Umbilical cord (tissue), 2 donors: ENCODE measurements at places on chromosomes 1 and 21.

DNA sequence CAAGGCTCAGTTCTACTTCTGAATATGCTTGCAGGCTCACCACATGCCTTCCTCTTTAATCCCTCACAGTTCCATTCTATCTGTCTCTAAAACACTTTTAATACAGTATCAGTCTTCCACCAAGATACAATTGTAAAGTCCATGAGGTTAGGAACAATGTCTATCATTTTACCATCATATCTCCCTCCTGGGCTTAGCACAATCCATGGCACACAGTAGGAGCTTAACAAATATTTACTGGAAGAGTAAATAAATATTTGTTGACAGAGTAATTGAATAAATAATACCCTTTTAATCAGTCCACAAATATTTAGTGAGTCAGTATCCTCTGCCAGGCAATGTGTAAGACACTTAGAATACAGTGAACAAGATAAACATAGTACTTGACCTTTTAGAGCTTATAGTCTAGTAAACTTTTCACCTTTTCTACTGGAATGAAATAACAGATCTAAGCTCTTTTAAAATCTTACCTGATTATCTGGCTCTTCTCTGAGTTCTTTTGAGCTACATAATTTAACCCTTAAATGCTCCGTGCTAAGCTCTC is 12.7 kb upstream of the GADD45A start:
- DNase-seq, result no peak

DNA sequence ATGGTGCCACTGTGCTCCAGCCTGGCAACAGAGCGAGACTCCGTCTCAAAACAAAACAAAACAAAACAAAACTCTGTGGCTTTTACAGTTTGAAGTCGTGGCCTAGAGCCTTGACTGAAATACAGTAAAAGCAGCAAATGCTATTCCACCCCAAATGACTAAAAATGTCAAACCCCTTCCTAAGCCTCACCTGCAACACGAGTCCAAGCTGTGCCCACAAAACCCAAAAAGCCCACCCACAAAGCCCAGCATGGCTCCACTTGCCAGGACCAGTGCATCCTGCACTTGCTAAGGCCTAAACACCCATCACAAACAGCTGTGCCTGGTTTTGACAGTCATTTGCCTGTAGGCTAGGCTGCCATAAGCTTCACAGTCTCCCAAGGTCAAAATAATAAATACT is 21.3 kb downstream of the VAV3 start:
- no peak for DNase-seq

DNA sequence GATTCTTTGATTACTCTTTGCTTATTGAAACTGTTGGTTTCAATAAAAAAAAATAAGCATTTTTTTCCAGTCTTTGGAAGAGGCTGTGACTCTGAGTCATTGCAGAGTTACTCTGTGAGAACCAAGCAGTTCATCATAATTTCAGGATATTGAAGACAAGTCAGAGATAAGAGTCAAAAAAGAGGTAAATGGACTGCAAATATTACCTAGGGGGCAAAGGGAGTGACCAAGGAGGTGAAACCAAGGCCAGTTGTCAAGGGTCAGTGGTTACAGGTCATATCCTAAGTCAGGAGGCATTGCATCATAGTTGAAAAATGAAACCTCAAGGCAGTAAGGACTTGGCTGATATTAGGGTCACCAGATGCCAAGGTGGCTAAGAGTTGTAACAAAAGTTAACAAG is 597.1 kb upstream of the USP24 start:
- DNase-seq, result peak; percentile 30

DNA sequence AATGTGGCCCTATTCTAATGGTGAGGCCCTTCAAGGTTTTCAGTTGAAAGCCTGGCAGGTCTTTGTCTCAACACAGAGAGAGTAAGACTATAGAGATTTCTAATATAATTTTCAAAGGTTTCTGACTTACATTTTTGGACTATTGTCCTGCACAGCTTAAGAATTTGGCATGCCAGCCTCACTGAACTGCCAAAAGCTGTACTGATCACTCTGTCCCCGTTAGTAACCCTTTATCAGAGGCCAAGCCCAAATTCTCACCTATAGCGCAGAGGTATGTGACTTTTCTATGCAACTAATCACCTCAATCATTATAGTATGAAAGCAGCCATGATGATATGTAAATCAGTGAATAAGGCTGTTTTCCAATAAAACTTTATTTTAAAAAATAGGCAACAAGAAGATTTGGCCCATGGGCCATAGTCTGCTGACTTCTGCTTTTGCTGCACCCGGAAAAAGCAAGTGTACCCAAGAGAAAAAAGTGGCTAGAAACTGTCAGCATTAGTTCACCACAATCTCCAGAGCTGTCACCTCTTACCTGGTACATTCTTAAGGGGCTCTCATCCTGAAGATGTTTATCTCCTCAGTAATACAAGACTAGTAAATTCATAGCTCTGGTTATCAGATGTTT is 85.4 kb downstream of the PIGK start:
- no peak for DNase-seq

GRCh38 chr1:90370686-90371447 is 346.2 kb downstream of the BARHL2 start:
- no peak for DNase-seq

GRCh38 chr1:213570487-213570886 is 417.3 kb upstream of the PROX1 start:
- DNase-seq, result no peak

GRCh38 chr1:247322442-247322841 is 9.2 kb downstream of the ZNF496 start:
- no peak for DNase-seq

GRCh38 chr1:106676021-106676420 is 380.5 kb upstream of the PRMT6 start:
- peak; percentile 2 for DNase-seq

DNA sequence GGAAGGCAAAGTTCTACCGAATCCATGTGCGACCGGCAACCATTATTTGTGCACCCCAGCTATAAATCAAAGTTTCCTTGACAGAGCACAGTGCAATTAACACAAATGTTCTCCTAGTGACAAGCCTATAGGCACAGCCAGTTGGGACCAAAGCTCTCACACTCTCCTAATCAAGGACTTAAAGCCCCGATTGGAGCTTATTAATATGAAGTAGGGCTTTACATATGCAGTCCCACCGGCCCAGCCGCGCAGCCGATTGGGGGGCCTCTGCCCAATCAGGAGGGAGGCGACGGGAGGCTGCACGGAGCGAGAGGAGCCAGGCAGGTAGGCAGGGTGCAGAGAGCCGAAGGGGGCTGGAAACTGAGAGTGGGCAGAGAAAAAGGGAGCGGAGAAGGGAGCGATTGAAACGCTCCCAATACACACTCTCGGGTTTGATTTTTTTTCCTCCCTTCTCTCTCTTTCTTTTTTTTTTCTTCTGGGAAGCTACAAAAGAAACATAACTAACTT is at the start of gene ESRRG:
TSS of gene ESRRG (minus strand) at position 156 of the 507 bp plus-strand sequence. CDS start at position 26, 130 bp downstream.
- peak; percentile 52 for DNase-seq

GRCh38 chr1:36172983-36173382 is 17.0 kb downstream of the MAP7D1 start:
- DNase-seq, result no peak

DNA sequence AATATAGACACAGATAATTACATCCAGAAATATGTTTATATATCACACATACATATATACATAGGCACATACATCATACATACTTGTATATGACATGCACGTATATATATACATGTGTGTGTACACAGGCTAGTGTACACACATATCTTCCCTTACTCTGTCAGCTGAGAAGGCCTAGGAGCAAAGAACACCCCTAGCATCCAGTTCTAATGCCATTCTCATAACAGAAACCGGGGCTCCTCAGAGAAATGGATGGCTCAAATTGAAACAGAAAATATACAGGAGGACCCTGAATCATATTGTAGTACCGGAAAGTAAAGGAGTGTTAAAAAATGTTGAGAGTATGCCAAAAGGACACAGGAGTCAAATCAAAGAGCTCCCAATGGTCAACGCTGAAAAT is 19.7 kb upstream of the HYI start:
- no peak for DNase-seq

GRCh38 chr1:62260688-62261087 is 58.5 kb downstream of the KANK4 start:
- no peak for DNase-seq

DNA sequence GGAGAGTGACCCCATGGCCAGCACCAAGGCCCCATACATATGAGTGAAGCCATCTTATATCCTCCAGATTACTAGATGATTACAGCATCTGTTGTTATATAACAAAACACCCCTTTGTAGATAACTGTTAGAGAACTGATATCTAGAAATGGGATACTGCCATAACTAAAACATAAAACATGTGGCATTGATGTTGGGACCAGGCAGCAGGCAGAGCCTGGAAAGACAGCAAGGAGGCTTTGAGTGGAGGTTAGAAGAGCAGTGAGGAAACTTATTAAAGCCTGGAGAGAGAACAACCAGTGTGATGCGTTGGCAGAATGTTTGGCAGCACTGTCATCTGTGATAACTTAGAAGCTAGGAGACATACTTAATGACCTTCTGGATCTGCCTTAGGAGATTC is 5.5 kb upstream of the ZMYM6 start:
- DNase-seq, result no peak

DNA sequence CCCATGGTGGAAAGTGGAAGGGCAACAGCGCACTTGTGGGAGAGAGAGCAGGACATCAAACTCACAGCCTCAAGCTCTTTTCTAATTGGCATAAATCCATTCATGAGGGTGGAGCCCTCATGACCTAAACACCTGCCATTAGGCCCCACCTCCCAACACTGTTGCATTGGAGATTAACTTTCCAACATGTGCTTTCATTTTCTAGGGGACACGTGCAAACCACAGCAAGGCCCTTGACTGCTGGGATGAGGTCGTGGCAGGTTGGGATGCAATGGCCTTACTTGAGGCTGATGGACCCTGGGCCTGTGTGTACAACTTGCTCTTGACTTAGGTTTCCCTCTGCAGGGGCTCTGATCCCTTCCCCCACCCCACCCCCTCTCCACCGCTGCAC is 35.9 kb upstream of the NEK2 start:
- no peak for DNase-seq

DNA sequence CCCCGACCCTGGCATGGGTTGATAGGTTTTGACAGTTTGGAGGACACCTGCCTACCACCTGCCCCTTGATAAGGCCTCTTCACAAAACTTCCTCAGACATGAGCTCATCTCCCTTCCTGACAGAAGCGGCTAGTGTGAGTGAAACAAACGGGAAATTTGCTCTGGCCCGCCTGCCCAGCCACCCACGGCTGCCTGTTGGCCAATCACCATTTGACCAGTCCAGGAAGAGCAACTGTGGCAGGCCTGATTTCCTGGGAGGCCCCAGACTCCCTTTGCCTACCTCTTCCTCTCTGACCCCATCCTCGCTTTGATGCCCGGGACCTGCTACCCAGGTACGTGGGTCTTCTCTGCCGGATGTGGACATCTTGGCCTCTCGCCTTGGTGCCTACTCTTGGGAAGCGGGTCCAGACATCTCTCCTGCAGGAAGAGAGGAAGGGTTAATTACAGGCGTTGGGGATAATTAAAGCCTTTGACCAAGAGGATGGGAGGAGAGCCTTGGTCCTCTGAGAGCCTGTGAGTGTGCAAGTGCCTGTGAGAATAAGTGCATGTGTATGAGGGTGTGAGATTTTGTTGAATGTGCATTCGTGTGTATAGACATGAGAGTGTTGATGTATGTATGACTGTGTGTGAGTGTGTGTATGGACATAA is 1.1 kb upstream of the EPHA2 start:
- DNase-seq, result peak; percentile 38

DNA sequence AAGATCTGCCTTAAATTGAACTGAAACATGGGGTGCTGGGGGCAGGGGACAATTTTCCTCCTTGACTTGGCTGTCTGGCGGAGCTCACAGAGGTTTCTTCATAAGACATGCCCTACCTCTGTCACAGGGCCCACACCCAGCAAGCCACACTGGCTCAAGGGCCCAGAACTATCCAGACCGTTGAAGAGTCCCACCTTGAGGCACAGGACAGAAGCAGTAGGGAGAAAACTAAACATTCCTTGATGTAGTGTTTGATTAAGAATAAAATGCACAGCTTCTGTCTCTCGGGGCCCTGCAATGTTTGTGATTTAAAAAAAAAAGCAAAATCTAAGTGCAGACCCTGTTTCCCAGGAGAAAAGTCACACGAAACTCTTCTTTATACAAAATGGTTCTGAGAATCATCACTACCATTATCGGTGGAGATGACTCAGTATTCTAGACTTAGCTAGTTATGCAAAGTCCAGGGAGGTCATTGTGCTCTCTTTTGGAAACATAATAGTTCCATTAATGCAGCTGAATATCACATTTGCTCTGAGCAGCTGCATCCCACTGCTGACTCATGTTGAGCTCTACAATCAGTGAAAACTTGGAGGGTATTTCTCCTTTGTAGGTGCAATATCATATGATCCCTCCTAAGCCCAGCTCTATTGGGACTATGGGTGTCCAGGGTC is 53.6 kb upstream of the DIRAS3 start:
- DNase-seq, result no peak

- no peak for DNase-seq
Observed at GRCh38 chr1:109834951-109835350, 71.2 kb upstream of the EPS8L3 start.

GRCh38 chr1:48693674-48694320 is 82.9 kb downstream of the BEND5 start:
- no peak for DNase-seq

DNA sequence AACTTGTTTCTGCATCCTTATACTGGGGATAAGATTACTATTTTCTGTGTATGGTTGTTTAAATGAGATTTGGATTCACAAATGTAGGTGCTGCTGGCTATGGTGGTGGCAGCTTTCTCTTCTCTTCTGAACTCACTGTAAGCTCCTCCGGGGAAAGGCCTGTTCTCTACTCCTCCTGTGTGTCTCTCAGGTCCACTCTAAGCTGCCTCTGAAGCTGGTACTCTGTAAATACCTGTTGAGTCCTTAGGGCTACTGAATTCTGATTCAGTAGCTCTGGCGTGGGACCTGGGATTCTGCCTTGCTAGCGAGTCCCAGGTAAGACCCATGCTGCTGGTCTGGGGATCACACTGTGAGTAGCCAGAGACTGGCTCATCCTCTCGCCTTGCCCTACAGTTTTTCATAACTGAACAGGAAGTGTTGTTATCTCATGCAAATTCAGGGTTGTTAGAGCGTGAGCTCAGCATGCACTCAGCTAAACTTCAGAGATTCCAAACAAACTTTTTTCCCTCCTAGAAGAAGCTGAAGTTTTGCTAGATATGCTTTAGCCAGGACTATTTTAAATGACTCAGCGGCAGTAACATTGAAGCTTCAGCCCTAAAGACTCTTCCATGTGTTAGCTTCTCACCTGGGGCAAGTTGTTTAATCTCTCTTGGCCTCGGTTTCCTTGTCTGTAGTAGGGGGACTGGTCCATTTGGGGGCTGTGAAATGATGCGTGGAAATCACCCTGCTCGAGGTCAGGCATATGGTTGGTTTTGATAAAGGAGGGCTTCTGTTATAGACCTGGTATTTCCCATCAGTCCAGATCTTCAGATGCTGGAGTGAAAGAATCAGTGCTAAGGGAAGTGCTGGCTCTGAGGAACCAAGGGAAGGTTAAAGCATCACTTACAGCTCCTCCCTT is 271.5 kb upstream of the TMEM51 start:
- peak; percentile 21 for DNase-seq
